ENCODE measurements at places on chromosomes 7 and 10.

DNA sequence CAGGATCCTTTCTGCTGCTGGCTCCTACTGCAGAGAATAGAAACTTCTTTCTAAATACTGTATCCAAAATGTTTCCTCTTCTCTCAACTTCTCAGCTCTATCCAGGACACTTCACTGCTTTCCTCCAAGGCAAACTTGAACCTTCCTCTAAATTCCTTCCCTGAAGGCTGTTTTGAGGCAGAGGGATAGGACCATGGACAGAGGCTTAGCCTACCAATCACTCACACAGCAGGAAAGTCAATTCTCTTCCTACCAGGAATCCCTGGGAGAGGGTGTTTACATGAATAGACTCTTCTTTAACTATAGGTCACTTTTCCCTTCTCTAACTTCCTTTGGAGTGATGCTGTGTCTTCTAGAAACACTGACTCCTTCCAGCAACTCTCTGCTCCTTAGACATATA lies 115.6 kb upstream of the MKLN1 start:
- DNase-seq, result no peak

- no peak for DNase-seq
Measured at GRCh38 chr7:96303686-96304443, 18.0 kb downstream of the SLC25A13 start.

DNA sequence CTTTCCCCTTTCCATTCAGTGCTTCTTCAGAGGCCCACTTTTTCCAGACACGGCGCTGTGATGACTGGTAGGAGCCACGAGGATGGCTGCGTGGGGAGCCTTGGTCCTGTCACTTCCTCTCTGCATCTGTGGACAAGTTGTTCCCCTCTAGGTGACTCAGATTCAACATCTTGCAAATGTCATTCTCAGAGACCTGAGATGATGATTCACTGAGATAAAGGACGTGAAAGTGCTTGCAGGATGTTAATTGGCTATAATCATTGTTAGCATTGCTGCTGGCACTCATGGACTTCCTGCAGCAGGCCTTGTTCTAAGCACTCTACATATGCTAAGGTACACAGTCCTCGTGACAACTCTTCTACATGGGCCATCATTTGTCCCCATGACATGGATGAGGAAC lies 489.8 kb upstream of the ZMIZ1 start:
- DNase-seq, result no peak

GRCh38 chr10:16583382-16583781 lies 61.7 kb upstream of the C1QL3 start:
- DNase-seq, result no peak

DNA sequence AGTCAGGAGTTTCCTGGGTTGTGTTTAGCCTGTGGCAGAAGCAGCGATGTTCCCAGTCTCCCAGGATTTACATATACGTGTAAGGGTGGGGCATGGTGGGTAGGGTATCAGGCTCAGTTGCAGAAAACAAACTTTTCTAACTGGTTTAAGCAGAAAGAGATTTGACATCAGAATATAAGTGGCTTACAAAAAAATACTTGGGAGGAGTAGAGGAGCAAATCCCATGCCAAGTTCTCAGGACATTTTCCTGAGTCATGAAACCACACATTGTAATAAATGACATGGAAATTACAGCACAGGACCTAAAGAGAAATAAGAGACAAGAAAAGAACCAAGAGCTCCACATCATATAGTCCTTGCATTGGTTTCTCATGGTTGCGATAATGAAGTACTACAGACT lies 26.2 kb upstream of the FRMD4A start:
- DNase-seq, result no peak

GRCh38 chr7:111029574-111030251 lies 61.2 kb upstream of the LRRN3 start:
- no peak for DNase-seq

DNA sequence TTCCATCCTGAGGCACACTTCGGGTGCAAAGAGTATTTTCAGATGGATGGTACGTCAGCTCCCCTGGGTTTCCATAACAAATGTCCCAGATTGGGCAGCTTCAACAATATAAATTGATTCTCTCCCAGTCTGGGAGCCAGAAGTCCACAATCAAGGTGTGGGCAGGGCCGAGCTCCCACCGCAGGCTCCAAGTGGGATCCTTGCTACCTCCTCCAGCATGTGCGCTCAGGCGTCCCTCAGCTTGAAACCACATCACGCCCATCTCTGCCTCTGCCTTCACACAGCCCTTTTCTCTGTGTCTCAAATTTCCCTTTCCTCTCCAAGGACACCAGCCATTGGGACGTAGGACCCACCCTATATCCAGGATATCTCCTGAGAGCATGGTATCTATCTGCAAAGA lies 153.5 kb downstream of the DIP2C start:
- no peak for DNase-seq

GRCh38 chr7:90345595-90346335 lies 751 bp upstream of the GTPBP10 start:
- no peak for DNase-seq

- no peak for DNase-seq
Measured at GRCh38 chr7:22729180-22729825, 2.3 kb downstream of the IL6 start.

DNA sequence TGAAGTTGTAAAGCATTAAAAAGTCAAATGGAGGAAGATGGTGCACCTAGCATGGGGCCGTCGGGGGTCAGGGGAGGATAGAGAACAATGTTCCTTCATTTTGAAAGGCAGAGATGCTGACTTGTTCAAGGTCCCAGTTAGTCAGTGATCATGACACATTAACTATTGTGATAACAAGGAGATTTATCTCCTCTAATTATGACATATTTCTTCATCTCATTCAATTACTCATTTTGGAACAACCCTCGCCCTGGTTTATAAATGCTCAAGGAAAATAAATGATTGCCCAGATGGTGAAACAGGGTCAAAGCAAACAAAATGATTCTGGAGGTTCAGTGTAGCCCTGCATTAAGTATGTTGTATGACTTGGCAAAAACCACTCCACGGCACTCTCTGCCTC lies 106.2 kb downstream of the ITIH5 start:
- DNase-seq, result no peak

GRCh38 chr10:28849309-28849708 lies 172.0 kb downstream of the BAMBI start:
- no peak for DNase-seq

GRCh38 chr10:80344276-80344675 lies 12.3 kb downstream of the DYDC1 start:
- DNase-seq, result no peak

DNA sequence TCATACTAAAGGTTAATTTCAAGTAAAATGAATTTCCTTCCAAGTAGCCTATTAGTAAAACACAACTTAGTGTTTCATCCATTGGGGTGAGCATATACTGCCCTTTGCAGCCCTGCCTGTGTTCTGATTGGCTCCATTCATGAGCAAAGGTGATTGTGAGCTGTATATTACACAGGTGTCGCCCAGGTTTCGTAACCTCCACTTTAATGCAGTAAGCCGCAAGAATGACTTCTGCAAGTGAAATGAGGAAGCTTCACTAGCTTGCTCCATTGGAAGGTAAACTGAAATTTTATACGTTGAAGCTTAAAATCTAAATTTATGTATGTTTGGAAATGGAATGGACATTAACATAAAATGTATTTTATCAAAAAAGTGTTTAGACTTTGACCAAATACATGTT lies 24.4 kb downstream of the MTURN start:
- DNase-seq, result no peak

- DNase-seq, result no peak
Measured at GRCh38 chr7:132072165-132072564, 504.1 kb downstream of the PLXNA4 start.

DNA sequence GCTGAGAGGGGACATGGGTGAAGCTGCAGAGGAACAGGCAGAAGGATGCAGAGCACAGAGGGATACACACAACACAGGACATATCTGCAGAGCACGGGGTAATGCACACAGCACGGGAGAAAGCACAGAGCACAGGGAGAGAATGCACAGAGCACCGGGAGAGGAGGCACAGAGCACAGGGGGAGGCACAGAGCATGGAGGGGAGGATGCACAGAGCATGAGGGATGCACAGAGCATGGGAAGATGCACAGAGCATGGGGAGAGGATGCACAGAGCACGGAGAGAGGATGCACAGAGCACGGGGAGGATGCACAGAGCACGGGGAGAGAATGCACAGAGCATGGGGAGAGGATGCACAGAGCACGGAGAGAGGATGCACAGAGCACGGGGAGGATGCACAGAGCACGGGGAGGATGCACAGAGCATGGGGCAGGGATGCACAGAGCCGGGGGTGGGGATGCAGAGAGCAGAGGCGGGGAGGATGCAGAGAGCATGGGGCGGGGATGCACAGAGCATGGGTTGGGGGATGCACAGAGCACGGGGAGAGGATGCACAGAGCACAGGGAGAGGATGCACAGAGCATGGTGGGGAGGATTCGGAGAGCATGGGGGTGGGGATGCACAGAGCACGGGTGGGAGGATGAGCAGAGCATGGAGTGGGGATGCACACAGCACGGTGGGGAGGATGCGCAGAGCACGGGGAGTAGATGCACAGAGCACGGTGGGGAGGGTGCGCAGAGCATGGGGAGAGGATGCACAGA lies 230.0 kb downstream of the ADAM12 start:
- DNase-seq, result no peak

GRCh38 chr7:94397722-94398121 lies 3.0 kb downstream of the COL1A2 start:
- no peak for DNase-seq

GRCh38 chr10:114402233-114402632 lies 2.1 kb downstream of the AFAP1L2 start:
- no peak for DNase-seq

- DNase-seq, result no peak
Measured at GRCh38 chr7:81846398-81846797, 76.6 kb upstream of the HGF start.

- no peak for DNase-seq
Measured at GRCh38 chr10:59595593-59595992, 114.1 kb downstream of the SLC16A9 start.

GRCh38 chr10:27701938-27702537 lies 43.6 kb downstream of the MKX start:
- DNase-seq, result no peak

DNA sequence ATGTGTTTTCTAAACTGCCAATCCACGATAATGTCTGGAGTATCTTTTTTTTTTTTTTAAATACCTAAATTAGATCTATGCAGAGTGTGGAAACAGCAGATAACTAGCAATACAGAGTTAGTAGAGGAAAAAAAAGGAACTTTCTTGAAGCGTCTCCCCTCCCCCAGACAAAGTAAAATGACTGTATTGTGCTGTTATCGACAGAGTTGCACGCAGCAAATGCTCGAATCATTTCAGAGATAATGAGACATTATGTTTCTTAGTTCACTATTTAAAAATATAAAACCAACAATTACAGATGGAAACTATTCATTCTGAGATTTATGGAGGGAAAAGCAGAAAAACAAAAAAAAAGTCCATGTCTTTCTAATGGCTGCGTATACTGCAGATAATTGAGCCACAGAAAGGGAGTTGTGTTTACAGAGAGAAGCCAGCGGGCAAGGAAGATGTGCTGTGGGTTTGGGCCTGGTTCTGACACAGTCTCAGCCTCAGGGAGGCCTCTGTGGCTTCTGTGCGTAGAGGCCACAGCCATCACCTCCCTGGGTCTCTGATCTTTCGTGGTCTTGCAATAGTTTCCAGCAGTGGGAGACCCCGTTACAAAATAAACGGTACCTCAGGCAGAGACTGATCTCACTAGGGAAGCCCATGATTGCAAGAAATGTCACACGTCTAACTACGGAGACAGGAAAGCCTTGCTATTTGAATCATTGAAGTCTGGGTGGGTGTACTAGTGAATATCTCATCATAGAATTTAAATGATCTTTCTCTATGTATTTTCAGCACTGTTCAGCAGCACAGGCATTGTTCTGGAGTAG lies 19.1 kb upstream of the KLF6 start:
- peak; percentile 73 for DNase-seq

GRCh38 chr10:108374991-108375390 lies 1210.5 kb upstream of the SORCS1 start:
- no peak for DNase-seq

GRCh38 chr7:37027104-37027503 lies 302.8 kb upstream of the AOAH start:
- DNase-seq, result no peak

DNA sequence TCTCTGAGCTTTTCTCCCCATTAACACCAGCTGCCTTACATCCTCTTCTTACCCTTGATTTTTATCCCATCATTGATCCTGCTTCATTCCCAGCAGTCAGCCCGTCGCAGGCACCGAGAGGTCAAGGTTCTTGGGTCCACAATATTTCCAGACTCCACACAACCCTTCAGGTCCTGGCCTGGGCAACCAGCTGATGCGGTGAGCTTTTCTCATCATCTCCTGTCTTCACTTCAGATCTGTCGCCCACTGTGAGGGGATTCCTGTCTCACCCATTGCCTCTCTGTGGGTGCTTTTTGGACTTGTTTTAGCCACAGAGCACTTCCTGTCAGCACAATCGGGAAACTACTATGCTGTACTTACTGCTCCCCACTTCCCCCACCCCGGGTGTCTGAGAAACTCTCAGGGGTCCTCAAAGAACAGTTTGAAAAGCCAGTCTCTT lies 8.4 kb upstream of the PVRIG start:
- peak; percentile 43 for DNase-seq

- no peak for DNase-seq
Measured at GRCh38 chr7:96233528-96234154, 88.3 kb downstream of the SLC25A13 start.

DNA sequence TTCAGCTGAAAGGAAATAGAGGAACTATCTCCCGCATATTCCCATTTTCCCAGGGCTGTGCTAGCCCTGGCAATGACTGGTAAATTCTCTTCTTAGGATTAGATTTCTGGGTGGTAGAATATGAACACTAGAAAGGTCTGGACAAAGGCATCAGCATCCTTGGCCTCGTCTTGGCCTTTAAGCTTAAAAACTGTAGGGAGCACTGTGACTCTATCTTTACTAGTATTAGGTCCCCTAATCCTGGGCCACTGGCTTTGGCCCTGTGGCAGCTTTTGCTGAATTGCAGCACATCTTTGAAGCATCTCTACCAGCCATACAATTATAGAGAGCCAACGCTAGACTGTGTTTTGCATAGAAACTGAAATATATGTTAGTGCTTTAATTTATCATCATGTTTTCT lies 41.5 kb upstream of the EBLN1 start:
- peak; percentile 15 for DNase-seq

DNA sequence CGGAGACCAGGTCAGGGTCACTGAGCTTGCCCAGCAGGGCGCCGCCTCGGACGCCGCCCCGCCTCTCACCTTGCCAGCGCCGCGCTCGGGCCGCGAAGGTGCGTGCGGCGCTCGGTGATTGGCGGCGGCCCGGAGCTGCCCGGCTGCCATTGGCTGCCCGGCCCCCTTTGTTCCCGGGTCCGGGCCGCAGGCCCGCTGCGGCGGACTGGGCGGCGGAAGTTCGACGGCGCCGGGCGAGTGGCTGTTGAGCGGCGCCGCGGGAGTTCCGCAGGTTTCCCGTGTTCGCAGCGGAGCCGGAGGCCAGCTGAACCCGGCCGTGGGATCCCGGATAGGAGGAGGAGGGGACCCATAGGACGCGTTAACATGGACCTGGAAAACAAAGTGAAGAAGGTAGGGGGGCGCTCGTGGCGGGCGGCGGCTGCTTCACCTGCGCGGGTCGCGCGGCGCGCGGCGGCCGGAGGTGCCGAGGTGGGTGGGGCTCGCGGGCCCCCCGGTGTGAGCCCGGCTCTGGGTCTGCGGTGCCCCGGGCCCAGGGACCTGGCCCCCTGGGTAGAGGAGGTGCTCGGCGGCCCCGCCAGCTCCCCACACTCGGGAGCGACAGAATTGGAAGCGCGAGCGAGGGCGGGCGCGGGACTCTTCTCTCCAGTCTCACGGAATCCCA lies at the start of gene TES:
TSS of gene TES (plus strand) at position 195 of the 661 bp plus-strand sequence. CDS start at position 364, 169 bp downstream.
- peak; percentile 58 for DNase-seq

Measured in CD4-positive, alpha-beta memory T cell (primary cell).